Fibroblast of skin of right biceps (primary cell): ENCODE measurements at places on chromosomes 6 and 20.

- no peak for DNase-seq
These were observed 128.8 kb downstream of the PHACTR1 start for GRCh38 chr6:12845224-12846004.

DNA sequence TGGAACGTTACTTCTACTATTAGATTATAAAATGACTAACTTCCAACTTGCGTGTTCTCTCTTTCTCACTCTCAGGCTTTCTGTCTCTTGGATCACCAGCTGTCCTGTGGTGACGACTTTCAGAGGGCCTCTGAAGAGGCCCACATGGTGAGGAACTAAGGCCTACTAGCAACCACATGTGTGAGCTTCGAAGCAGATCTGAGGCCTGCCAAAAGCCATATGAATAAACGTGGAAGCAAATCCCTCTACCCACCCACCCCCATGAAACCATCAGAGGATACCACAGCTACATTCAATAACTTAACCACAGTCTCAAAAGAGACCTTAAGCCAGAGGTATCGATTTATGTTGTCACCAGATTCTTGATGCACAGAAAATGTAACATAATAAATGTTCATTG is 13.5 kb upstream of the BMP5 start:
- no peak for DNase-seq

GRCh38 chr6:160790028-160790792 is 88.2 kb downstream of the PLG start:
- DNase-seq, result no peak

- DNase-seq, result no peak
These were observed 17.6 kb upstream of the PYGB start for GRCh38 chr20:25230166-25230831.

DNA sequence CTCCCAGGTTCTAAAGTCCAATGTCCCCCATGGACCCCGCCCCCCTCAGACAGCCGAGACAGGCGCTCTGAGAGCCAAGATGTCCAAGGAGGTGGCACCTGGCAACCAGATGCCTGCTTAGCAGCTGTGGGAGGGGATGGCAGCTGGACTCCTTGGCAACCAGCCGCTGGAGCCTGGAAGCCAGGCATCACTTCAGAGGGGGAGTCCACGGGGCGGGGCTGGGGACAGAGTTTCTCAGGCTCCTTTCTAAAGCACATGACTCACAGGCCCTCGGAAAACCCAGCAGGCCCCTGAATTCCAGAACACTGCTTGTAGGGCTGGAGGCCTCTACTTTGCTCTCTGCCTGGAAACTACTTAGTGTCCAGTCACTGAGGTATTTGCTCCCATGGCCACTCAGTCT is 51.5 kb downstream of the PREX1 start:
- DNase-seq, result peak; percentile 83

DNA sequence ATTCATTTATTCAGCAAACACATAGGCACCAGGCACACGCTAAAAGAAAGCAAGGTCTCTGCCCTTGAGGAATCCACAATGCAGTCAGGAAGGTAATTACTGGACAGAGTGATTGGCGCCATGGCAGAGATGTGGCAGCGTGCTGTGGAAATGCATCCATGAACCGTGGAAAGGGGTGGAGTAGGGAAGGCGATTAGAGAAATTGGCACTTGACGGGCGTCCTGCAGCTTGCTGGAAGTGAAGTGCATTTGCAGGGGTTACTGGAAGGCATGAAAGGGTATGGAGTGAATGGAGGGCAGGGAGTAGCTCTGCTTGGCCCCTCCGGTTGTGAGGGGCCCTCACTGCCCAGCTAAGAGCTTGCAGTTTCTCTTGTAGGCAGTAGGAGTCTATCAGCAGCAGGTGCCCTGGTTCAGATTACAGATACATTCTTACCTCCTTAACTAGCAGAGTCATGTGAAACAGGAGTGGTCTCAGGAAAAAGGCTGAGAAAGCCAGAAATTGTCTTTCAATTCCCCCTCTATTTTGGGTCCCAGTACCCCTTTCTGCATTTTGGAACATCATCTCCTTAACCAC is 122.5 kb upstream of the TIAM2 start:
- DNase-seq, result no peak

- DNase-seq, result no peak
These were observed 571 bp upstream of the FOXC1 start for GRCh38 chr6:1609041-1609647.

DNA sequence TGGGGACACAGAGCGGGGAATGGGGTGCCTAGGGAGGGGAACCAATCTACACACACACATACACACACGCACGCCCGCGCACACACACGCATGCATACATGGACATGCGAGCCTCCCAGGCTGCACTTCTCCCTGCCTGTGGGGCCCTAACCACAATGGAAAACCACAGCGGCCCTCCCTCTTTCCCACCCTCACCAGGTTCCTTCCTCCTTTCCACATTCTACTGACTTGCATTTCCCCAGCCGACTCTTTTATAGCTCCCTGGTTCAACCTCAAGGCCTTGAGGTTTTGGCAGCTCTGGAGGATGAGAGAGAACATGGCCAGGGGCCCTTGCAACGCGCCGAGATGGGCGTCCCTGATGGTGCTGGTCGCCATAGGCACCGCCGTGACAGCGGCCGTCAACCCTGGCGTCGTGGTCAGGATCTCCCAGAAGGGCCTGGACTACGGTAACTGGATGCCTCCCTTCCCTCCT is at the start of gene BPI:
Gene BPI (plus strand): TSS at position 249 of the 472 bp plus-strand sequence. CDS start 68 bp downstream, at position 317.
- DNase-seq, result peak; percentile 54

GRCh38 chr20:48800177-48800576 is 27.6 kb downstream of the PREX1 start:
- DNase-seq, result no peak

DNA sequence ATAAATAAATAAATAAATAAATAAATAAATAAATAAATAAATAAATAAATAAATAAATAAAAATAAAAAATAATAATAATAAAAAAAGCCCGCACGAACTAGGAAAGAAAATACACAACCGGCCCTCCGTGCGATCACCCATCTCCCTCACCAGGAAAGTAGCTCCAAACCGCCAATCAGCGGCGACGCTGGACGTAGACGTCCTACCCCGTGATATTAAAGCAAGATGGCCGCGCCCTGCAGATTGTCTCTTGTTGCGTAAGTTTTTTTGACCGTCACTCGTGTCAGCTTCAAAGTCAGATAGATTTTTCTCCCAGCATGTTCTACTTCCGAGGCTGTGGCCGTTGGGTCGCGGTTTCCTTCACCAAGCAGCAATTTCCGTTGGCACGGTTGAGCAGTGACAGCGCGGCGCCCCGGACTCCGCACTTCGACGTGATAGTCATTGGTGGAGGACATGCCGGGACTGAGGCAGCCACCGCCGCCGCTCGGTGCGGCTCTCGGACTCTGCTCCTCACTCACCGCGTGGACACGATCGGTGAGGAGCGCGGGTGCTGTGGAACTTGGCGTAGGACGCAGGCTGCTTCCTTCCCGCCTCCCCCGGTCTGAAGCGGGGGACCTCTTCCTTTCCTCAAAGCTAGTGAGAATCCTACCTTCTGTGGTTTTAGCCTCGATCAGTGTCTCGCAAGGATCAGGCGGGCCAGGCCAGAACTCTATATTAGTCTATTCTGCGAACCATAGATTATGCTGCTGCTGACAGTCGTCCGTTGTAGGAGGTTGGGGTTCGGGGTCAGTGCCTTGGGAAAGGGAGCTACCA is at the start of gene MTO1:
Gene MTO1 (plus strand): TSS at position 201 of the 814 bp plus-strand sequence. CDS start 118 bp downstream, at position 319.
- DNase-seq, result peak; percentile 92

GRCh38 chr6:111057074-111057752 is 30.1 kb upstream of the SLC16A10 start:
- DNase-seq, result peak; percentile 40

GRCh38 chr20:36084897-36085613 is 69.5 kb upstream of the EPB41L1 start:
- no peak for DNase-seq

DNA sequence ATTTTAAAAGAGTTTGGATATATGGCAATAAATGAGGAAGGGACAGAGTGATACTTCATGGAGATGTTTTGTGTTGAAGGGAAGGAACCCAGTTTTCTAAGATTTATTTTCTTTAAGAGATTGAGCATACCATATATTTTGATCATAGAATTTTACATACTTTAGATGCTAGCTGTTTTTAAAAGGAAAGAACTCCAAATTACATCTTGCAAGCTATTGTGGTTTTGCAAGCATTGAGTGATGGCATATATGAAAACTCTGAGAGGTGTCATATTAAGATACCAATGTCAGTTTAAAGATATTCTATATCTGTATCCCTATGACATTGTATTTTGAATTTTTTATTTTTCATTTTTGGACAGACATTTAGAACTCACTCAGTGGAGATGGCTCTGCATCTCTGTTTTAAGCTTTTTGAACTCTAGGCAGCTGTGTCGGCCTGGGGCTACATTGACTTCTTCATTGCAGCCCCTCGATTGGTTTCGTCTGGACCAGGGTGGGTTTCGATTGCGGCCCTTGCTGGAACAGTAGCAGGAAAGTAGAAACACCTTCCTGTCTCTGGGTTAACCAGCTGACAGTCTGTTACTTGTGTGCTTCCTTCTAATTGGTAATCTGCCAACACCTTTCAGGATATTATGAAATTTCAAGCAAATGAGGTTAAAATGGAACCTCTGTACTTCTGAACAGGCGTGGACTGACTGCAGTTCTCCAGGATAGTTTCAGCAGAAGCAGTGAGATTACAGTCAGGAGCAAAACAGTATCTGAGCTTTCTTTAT is 14.0 kb downstream of the IGF2R start:
- peak; percentile 49 for DNase-seq

DNA sequence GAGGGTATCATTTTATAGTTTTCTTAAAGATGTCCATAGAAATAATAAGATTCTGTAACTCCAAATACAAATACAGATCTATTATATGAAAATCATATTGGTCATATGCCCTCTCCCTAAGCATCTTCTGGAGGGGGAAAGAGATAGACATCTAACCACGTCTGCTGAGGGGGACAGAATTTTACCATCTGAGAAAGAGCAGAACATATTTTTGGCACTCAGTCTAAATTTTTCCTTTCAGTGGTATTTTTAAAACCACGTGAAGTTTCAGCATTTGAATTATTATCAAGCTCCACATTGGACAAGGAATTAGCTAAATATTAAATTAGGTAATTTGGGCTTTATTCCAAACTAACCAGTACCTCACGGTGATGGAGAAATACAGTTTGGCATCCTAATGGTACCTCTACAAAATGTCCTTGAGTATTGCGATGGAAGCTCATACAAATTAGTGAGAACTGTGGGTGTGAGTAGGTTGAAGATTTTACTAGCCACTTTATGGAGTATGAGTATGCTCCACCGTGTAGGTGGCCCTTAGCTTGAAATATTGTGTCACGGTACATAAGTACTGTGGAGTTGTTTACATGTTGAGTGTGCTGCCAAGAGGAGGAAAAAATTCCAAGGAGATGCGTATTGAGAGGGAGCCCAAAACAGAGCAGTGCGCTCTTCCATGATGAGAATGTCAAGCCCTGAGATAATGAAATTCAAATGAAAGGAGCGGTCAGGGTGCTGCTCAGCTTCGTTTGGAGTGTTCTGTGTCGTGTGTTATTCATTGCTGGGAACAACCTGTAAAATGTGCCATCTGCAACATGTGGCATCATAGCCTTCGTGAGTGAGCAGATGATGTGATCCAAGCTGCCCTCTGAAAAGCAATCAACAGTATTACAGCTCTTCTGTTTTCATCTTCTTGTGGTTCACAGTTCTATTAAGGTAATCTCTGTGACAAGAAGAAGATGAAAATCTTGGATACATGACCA is 48.4 kb upstream of the PHACTR2 start:
- DNase-seq, result no peak
